B cell (primary cell): ENCODE measurements at places on chromosomes 5 and 9.

DNA sequence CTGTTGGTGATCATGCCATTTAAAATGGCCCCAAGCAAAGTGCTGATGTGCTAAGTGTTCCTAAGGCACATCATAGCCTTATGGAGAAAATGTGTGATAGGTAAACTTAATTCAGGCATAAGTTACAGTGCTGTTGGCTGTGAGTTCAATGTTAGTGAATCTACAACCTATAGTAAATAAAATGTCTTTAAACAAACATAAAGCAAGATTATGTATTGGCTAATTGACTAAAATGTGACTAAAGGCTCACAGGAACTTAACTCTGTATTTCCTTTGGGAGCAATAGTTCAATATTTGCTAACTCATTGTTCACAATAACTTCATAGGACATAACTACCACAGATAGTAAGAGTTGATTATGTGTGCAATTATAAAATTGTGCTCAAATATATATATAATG is 49.4 kb upstream of the LRRC19 start:
- DNase-seq: peak; percentile 3

DNA sequence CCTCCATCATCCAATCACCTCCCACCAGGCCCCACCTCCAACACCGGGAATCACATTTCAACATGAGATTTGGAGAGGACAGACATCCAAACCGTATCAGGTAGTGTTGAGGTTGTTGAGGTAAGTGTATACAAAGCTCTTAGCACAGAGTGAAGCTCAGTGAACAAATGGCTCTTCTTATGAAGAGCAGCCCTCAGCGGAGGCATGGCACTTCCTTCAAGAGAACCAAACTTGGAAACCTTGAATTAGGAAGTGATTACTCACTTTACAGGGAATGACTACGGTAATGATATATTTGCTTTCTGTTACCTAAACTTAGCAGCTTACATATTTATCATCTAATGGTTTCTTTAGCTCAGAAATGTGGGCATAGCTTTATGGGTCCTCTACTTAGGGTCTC is 92.8 kb downstream of the IQGAP2 start:
- no peak for DNase-seq

DNA sequence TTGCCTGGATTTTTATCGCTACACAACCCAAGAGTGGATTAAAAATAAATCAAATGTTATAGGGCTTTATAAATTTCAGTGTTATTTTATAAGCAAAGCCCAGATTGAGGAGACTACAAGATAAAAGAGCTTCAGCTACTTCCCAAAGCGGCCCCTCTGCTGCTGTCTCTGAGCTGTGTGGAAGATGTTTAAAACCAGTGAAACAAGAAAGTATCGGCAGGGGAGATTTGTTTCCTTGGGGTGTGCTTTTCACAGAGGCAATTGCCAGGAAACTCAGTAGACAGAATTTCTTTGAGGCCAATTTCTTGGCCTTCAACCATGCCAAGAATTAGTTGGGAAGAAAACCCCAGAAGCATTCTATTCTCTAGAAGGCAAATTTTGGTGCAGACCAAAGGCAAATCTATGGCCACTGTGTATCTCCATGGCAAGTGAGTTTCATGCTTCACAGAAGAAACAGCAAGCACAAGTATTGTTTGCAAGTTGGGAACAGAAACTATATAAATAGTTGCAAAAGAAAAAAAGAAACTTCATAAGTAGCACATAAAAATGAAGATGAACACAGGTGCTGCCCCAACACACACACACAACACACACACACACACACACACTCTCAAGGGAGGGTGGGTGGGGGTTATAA is 197.2 kb downstream of the PARP8 start:
- DNase-seq: no peak

GRCh38 chr9:105168870-105169319 is 75.6 kb upstream of the SLC44A1 start:
- no peak for DNase-seq

DNA sequence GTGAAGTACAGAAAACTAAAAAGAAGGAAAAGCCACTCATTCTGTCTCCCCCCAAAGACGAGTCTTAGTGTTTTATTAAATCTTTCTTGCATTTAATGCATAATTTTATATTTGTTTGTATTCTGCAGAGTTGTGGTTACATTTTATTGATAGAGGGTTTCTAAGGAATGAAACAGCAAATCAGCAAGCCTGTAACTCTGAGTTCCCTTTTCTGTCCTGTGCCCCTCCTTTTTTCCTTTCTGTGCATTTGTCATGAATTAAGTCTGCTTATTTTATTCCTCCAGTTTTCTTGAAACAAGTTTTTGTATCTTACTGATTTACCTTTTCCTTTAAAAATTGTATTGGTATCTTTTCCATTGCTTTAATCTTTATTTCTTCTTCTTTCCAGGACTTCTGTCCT is 132.8 kb downstream of the MUSK start:
- DNase-seq: no peak

DNA sequence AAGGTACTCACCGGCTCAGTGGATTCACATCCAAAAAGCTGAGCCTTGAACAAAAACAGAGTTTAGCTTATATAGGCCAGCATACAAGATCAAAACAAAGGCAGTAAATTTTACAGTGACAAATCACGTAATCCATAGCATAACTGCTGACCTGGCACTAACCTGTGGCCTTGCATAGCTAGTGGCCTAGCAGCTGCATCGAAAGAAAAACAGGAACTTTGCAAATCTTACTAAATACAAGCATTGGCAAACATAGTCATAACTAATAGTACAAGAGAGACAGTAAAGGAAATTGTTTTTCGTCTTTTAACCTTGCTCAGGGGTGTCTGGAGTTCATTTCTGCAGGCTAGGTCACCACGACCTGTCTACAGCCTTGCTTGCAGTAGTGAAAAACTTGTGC is 4.8 kb downstream of the HSDL2 start:
- DNase-seq: peak; percentile 31

- no peak for DNase-seq
These were observed 185.0 kb downstream of the SREK1 start for GRCh38 chr5:66329078-66329477.

DNA sequence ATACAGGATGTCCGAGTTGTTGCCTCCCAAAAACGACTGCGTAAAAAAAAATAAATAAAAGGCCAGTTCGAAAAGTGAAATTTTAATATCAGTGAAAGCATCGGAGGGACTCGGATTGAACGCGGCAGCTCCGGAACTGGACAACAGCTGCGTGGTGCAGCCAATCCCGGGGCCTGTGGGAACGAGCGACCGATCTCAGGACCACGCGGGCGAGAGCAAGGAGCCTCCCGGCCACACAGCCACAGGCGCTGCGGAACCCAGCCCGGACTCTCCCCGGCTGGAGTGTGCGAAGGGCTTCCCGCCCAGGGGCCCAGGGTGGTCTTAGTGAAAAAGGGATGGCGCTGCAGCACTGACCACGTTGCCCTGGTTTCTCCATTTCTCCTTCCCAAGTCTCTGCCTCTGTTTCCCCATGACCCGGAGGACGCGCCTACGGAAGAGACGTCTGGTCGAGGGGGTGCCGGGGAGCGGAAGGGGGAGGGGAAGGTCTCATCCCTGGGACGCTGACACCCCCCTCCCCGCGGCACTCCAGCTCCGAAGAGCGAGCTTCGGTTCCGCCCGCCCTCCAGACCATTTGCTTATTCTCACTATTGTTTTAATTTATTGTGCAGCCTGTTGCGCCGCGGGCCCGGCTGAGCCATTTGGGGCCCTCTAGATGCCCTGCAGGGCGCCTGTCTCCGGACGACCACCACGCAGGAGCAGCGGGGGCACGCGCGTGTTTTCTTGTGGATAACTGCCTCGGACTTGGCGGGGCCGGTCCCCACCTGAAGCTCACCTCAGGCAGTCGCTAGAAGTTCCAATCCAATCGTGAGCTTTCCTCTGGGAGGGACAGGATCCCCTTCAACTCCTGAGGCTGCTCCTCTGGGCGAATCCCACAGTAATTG is 303.0 kb downstream of the PARP8 start:
- DNase-seq: peak; percentile 11

GRCh38 chr5:73582285-73583145 is 17.0 kb downstream of the UTP15 start:
- DNase-seq: no peak

GRCh38 chr5:167479779-167480178 is 811.7 kb upstream of the WWC1 start:
- no peak for DNase-seq

GRCh38 chr9:20178197-20178596 is 389.4 kb upstream of the SLC24A2 start:
- DNase-seq: no peak

DNA sequence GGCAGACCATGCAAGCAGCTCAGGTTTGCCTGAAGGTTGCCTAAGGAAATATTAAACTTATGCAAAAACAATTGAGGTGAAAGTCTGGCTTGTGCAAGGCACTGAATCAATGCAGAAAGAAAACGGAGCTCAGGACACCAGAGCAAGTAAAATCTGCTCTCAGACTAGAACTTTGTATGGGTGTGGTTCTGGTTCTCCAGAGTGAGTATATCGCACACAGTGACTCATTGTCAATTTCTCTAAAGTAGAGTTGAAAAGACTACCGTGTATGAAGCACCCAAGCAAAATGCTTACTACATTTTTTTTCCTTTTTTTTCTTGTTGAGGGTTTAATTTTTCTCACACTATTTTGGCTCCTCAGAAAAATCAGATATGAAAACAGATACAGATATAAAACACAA is 650.3 kb upstream of the CDH10 start:
- no peak for DNase-seq
